ENCODE measurements at places on chromosomes 6 and 20.

- DNase-seq, result peak; percentile 7
Measured at GRCh38 chr20:26209171-26209941, 512.7 kb upstream of the ZNF337 start.

DNA sequence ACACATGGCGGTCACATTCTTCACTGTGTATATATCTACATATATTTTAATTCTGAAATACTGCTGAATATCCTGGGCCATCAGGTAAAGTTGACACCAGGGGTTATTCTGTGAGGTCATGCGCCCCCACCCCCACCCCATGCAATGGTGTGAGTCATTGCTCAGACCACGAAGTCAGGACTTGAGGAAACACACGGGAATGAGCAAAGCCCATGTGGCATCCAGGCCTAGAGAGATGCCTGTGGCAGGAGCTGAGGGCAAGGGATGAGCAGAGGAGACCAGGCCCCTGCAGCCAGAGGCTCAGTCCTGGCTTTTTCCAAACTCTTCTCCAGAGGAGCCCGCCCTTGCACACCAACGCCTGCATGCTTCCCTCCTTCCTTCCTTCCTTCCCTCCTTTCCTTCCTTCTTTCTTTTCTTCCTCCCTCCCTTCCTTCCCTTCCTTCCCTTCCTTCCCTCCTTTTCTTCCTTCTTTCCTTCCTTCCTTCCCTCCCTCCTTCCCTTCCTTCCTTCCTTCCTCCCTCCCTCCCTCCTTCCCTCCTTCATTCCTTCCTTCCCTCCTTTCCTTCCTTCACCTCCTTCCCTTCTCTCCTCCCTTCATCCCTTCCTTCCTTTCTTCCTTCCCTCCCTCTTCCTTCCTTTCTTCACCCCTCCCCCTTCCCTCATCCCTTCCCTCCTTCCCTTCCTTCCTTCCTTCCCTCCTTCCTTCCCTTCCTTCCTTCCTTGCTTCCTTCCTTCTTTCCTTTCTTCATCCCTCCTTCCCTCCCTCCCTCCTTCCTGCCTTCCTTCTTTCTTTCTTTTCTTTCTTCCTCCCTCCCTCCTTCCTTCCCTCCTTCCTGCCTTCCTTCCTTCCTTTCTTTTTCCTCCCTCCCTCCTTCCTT, 72.0 kb upstream of the INSM1 start:
- DNase-seq, result no peak

DNA sequence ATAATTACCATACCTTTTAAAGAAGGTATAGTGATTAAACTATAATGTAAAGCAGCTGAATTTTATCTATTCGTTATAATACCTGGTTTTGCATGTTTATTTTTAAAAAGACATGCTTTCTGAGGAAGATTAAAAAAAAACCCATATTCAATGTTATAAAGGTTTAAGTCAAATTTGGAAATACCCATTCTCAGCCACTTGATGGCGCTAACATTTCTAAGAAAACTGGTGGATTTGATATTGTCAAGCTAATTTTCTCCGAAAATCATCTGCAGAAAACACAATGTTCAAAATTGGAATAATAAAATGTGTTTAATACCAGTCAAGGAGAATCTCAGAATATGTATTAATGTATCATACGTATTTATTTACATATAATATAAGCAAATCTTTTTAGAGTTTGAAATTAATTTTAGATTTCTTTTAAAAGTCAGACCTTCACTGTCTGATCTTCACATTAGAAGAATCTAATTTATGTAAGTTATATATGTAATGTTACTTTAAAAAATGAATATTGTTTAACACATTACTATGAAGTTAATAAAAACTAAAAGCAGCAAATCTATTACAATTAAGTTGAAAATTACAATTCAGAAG, 35.0 kb downstream of the SHPRH start:
- DNase-seq, result no peak

DNA sequence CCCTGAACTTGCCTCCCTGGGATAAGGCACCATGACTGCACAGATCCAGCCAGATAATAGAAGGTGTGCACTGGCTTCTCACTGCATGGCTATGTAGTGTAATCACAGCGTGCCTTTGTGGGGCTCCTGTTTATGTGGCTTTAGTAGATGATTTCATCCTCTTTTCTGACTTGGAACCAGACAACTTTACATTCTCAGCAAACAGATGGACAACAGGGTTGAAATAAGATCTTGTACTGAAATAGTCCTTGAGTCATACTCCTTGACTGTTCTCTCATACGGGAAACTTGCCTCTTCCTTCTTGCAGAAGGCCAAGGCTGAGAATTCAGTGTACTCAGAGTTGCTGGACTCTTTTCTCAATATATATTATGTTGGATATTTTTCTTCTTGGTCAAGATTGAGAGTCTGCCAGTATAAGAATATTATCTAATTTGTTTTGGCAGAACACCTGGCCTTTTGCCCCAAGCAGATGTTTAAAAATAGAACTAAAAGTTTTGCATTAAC, 25.0 kb upstream of the RNF144B start:
- DNase-seq, result no peak

- no peak for DNase-seq
Measured at GRCh38 chr6:132190097-132190814, 211.0 kb downstream of the MOXD1 start.

- no peak for DNase-seq
Measured at GRCh38 chr6:135423649-135424128, 73.9 kb downstream of the AHI1 start.

GRCh38 chr6:132478266-132478665, 34.6 kb downstream of the STX7 start:
- no peak for DNase-seq

DNA sequence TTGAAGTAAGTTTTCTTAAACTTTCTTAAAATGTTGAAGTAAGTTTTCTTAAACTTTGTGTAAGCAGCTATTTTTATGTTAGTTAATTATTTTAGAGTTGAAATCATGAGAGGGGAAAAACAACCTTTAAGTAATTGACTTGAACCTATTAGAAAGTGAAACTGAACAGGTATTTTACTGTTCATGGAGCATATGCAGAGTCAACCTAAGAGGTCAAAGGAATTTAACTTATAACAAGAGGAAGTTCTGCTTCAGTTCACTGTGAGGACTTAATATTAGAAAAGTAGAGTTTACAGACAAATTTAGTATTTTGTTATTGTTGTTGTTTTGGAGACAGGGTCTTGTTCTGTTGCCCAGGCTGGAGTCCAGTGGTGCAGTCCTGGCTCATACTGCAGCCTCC, 38.0 kb downstream of the CDYL start:
- no peak for DNase-seq

DNA sequence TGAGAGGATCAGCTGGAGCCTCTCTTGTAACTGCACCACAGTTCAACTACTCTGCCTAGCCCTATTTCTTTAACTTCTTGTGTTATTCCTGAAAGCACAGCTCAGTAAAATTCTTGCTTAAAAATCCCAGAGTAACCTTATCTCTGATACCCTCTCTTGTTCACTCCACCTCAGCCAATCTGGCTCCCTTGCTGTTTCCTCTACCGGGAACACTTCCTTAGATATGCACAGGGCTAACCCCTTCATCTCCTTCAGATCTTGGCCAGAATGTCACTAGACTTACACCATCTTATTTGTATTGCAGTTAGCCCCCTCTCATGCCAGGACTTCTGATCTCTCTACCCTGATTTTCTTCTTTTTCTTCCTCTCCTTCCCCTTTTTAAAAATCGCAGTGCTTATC, 2.6 kb upstream of the ZKSCAN3 start:
- no peak for DNase-seq

DNA sequence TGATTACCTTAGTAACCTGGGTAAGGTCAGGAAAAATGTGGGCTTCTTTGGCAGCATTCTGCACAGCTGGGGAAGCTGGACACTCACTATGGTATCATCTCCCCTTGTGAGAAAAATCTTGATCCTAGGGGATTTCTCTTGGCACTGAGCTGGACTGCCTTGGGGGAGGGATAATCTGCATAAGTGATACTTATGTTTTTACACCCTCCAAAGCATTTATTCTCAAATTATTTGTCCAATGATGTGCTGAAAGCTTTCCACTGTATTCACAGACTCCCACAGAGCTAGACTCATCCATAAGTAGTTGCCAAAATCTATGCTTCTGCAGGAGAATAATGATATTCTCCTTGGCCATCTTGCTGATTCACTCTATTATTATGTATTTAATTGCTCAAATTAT, 121.5 kb upstream of the CNR1 start:
- no peak for DNase-seq

GRCh38 chr6:4301871-4302270, 166.5 kb upstream of the ECI2 start:
- DNase-seq, result no peak

GRCh38 chr6:165714907-165715306, 51.9 kb upstream of the PDE10A start:
- no peak for DNase-seq

DNA sequence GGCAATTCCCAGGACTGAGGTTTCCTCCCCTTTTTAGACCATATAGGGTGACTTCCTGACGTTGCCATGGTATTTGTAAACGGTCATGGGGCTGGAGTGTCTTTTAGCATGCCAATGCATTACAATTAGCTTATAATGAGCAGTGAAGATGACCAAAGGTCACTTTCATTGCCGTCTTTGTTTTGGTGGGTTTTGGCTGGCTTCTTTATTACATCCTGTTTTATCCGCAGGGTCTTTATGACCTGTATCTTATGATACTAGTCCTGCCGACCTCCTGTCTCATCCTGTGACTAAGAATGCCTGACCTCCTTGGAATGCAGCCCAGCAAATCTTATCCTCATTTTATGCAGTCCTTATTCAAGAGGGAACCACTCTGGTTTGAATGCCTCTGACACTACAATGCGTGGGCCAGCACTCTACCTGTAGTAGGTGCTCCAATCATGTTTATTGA, 190.1 kb downstream of the KCNQ5 start:
- DNase-seq, result no peak

GRCh38 chr20:55515832-55516231, 489.5 kb downstream of the CBLN4 start:
- no peak for DNase-seq

- peak; percentile 28 for DNase-seq
Measured at GRCh38 chr20:45445805-45446562, 23.6 kb upstream of the WFDC2 start.

- no peak for DNase-seq
Measured at GRCh38 chr6:121285041-121285440, 49.2 kb downstream of the TBC1D32 start.

DNA sequence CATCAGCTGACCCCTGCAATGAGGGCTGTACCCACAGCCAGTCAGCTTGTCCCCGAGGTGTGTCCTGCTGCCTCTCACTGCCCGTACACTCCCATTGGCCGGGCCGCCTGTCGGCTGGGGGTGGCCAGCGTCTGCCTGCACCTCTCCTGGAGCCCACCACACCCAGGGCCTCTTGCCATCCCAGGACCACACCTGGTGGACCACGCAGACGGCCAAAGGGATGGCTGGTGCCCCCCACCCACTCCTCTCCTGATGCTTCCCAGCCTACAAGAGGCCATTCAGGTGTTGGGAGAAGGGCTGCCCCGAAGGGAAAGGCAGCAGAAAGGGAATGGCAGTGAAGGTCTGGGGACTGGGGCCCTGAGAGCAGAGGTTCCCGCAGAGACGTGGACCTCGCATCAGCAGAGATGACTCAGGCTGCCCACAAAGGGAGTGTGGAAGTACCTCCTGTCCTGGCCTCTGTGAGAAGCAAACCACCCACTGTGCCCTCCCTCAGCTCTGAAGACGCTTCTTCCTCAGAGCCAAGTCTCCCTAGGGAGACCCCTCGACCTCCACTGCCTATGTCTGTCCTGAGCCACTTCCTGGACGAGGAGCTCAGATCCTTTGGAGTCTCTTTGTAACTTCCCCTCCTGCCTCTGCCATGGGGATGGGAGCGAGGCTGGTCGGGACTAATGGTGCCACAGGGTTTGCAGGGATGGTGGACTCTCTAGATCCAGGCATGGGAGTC, 60.9 kb downstream of the PYGB start:
- DNase-seq, result no peak

DNA sequence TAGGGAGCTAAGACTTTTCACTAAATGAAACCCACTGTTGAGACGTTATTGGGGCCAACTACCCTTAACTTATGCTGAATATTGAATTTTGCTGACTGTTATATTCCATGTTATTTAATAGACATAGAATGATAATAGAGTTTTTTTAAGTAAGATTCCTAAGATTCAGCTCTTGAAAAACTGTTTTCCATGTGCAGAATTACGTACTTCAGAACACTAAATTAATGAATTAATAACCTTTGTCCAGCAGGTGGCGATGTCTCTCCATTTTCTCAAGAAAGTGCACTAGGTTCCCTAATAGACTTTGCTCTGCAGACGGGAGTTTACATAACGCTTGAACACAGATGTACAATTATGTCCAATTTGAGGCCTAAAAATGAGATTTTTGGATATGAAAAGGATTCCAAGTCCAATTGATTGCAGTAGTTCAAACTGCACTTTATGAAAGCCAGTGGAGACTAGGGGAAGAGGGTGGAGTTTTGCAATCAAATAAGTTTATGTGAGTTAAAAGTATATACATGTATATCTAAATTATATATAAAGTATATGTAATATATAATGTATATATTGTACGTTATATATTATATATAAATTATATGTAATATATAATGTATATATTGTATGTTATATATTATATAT, 282.1 kb downstream of the UST start:
- peak; percentile 62 for DNase-seq

- no peak for DNase-seq
Measured at GRCh38 chr6:19713411-19713810, 123.8 kb upstream of the ID4 start.

DNA sequence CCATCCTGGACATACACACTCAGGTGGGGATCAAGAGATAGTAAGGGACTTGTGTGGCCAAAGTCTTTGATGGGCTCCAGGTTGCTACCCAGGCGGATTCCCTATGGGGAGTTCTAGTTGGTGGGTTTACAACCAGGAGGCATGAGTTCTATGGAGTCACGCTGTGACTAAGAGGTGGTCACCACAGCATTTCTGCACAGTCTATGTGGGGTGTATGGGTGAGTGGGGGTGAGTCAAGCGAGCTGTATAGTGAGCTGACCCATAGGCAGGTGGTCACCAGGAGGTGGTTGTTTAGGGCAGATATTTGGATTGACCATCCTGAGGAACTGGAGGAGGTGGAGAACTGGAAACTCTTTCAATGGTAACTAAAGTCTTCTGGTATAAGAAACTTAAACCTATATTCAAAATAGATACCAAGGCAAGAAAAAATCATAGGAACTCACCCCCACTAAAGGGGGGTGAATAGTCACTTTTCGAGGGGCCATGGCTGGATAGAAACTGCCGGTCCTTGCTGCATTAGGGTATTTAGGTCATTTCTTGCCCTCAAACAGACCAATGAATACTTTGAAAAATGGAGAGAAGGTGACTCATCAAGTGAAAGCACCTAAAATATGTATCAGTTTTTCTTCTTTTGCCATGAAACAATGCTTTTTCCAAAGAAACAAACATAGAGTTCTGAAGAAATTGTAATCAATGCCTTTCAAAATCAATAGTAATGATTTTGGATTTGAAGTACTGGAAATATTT, 84.3 kb upstream of the NRN1 start:
- no peak for DNase-seq

DNA sequence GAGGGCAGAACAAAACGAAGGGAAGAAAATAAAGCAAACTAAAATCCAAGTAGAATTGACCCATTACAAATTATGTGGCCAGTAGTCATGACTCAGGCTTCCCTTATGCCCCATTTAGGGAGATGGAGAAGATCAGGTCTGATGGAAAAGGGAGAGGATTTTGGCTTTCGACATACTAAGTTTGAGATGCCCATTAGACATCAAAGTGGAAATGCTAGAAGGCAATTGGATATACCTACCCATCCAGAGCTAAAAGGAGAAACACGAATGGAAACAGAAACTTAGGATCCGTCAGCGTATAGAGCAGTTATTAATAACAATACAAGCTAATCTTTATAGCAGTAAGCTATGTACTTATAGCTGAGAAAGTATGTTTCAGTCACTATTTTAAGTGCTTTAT, 4.8 kb downstream of the TRPC4AP start:
- DNase-seq, result no peak

- DNase-seq, result no peak
Measured at GRCh38 chr6:112235956-112236355, 18.4 kb downstream of the LAMA4 start.
